Fibroblast of skin of left quadriceps (primary cell): ENCODE measurements at places on chromosomes 5 and 9.

DNA sequence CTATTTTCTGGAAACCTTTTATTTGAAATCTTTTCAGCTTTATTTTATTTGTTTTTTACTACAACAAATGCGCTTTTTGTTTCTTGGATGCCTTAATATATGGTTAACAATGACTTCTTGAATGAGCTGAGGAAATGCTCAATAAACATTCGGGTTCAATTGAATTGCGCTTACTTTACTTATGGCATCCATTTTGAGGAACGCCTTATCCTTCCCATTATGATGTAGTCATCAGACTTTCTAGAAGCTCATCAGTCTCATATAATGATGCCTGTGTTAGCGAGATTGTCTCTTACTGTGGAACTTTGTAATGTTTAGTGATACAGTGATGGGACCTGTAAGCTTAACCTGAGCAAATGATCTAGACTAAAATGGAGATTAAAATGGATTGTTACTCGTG lies 916 bp downstream of the SHLD3 start:
- no peak for DNase-seq

- DNase-seq: no peak
Observed at GRCh38 chr9:85630676-85631075, 111.1 kb downstream of the AGTPBP1 start.

DNA sequence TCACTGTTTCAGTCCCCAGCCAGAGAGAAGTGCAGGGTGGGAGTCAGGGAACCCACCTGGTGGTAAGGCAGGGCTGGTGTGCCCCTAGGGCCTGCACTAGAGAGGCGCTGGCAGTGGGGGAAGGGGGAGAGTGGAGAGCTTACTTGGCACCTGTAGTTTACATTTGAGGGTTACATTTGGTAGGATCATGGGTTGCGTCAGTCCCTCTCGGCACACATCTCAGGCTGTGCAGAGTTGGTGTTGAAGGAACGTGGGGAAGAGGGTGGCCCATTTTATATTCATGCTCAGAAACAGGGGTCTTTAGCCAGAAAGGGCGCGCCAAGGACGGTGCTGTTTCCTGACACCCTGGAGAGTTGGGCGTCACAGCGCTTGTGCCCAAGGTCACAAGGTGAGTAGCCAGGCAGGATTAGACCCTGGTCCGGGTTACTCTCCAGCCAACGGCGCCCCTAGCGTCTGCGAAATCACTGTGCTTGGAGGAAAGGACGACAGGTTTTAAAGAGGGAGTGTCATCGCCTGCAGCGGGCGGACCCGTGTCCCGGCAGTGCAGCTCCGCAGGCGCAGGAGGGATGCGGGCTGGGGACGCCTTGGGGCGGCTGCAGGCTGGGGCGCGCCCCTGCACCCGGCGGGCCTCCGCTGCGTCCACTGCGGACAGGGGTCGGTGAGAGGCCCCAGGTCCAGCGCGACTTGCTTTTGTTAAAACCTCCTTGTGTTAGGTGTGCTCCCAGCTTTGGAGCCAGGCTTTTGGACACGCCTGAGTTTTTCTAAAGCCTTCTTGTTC lies 272.6 kb downstream of the FANCC start:
- DNase-seq: no peak

DNA sequence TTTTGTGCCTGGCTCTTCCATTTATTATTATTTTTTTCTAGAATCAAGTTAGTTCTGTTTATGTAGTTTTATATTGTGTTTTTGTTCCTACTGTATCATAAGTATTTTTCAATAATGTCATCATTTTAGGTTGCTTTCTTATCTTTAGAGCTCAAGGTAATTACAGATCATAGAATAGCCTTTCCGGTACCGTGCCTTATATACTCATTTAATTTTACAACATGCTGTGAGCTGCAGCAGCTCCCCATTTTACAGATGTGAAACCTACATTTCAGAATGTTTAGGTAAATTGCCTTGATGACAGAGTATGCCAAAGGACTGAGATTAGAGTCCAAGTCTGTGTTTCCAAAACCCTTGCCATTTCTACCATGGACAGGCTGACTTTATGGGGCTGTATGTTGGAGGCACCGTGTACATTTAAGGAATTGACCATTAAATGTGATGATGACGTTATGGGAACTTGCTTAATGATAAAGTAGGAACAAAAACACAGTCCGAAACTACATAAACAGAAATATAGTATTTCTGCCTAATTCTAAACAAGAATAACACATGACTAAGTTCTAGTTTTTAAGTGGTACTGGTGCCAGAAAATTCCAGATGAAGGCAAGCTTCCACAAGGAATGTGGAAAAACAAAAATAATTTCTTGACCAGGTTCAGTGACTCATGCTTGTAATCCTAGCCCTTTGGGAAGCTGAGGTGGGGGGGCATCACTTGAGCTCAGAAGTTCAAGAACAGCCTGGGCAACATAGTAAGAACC lies 97.7 kb downstream of the IQGAP2 start:
- DNase-seq: no peak

DNA sequence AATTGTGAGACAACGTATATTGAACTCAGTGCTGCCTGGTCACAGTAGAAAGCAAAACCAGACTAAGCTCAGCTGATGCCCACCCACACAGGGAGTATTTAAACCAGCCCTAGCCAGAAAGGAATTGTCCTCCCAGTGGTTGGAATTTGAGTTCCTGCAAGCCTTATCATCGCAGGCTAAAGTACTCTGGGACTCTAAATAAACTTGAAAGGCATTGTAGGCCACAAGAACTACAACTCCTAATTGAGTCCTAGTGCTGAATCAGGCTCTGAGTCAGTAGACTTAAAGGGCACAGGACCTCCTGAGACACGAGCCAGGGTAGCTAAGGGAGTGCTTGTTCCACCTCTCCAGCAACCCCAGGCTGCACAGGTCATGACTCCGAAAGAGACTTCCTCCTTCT lies 171.4 kb downstream of the MCTP1 start:
- peak; percentile 7 for DNase-seq

- no peak for DNase-seq
Observed at GRCh38 chr5:16061163-16061562, 118.4 kb downstream of the MARCHF11 start.
